ENCODE measurements at places on chromosomes 7 and 10.

- DNase-seq, result peak; percentile 76
Observed at GRCh38 chr10:6254201-6254600, 51.5 kb downstream of the PFKFB3 start.

- no peak for DNase-seq
Observed at GRCh38 chr10:64528294-64529002, 1007.2 kb downstream of the REEP3 start.

GRCh38 chr10:21174715-21175495, 277.8 kb upstream of the NEBL start:
- no peak for DNase-seq

DNA sequence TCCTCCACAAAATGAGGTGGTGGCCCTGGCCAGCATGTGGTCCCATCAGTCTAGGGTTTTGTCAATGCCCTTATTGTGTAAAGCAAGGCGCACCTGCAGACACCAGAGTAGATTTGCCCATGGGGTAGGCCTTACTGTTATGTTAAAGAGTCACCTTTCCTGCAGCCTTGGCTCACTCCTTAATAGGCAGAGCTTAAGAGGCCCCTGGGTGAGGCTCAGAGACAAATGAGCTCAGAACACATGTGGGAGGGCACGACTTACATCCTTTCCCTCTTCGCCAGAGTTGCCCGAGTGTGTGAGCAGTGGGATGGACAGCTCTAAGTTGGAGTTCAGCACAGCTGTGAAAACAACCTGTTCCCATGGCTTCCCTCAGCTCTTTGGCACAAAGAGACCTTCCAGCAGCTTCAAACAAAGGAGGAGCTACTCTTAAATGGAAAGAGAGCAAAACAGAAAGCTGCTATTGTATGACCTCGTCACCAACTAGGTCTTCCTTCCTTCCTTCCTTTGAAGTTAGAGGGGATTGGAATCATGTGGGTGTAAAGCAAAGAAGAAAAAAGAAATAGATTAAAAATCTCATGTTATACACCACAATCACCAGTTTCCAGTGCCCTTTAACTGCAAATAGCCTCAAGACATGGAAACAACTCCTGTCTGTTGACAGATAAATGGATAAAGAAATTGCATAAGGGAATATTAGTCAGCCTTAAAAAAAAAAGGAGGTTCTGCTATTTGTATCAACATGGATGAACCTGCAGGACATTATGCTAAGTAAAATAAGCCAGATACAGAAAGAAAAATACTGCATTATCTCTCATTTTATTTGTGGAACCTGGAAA, 11.9 kb upstream of the XPNPEP1 start:
- no peak for DNase-seq

GRCh38 chr7:133650069-133650468, 397.2 kb downstream of the EXOC4 start:
- DNase-seq, result no peak

- DNase-seq, result peak; percentile 66
Observed at GRCh38 chr10:121942749-121943416, 15.1 kb upstream of the ATE1 start.

DNA sequence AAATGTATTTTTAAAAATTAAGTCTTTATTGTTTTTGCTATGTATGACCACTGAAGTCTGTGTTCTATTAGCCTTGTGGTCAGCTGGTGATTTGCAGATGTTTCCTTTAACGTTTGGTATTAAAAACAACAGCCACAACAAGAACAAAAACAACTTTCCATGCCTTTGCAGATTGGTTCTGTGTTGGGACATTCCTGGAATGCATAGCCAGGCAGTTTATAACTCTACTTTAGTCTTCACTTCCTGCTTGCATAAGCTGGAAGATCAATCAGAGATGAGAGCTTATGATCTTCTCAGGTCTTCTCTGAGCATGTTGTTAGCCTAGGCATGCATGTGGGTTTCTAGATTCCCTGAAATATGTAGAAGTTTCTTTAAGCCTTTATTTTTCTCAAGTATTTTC, 58.9 kb upstream of the SEMA3C start:
- DNase-seq, result no peak

- no peak for DNase-seq
Observed at GRCh38 chr10:62491597-62491996, 117.4 kb downstream of the ZNF365 start.

DNA sequence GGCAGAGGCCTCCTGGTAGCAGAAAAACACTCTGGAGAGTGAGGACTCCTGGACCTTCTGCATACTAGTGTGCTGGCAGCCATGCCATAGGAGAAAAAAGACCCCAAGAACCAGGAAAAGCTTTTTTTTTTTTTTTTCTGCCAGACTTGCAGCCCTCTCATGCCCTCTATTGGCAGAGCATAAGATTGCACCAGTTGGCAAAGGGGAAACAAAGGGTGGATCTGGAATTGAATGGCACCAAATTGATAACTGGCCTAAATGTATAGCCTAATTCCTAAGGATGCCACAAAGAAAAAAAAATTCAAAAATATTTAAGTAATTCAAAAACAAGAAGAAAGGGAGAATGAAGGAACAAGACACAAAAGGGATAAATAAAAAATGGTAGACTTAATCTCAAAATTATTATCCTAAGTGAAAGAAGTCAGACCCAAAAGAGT, 112.5 kb upstream of the GHITM start:
- DNase-seq, result peak; percentile 22

DNA sequence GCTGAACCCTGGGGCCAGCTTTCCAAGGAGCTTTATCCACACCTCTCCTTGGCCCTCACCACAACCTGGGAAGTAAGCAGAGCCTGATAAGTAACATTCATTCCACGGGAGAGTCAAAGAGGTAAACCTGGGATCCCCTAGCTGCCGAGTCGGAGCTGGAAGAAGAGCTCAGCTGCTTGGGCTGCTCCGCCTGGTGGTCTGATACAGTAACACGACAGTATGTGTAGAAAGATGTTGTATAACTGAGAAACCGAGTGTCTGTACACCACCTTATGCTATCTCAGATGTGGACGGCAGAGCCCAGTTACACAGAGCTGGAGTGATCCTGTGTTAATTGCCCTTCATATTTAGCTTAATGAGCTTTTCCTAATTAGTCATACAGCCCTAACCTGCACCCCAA, 151.3 kb upstream of the KMT2E start:
- no peak for DNase-seq

GRCh38 chr10:127976286-127976685, 69.4 kb downstream of the PTPRE start:
- DNase-seq, result peak; percentile 55

GRCh38 chr7:69837387-69838068, 239.3 kb downstream of the AUTS2 start:
- DNase-seq, result no peak

GRCh38 chr10:121448766-121449421, 149.3 kb downstream of the FGFR2 start:
- DNase-seq, result no peak

DNA sequence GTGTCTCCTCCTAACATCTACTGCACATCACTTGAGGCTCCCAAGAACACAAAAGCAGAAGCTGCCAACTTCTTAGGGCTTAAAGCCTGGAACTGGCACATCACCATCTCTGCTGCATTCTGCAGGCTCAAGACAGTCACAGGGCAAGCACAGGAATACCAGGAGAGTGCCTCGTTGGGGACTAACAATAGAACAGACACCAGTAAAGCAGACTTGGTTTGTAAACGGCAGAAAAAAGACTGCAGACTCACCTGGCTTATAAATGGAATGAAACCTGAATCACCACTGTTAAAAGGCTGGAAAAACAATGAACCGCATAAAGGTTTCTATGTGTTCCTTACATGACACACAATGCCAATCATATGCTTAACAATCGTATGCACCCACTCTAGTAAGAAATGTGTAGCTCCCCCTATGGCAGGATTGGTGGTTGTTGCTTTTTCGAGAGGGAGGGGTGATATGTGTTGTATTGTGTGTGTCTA, 12.8 kb downstream of the RHEB start:
- DNase-seq, result no peak

- DNase-seq, result no peak
Observed at GRCh38 chr10:6283655-6284054, 80.9 kb downstream of the PFKFB3 start.

GRCh38 chr7:117944886-117945285, 71.6 kb upstream of the CTTNBP2 start:
- no peak for DNase-seq

GRCh38 chr7:151452680-151453325, 12.9 kb upstream of the CRYGN start:
- no peak for DNase-seq

- DNase-seq, result no peak
Observed at GRCh38 chr10:14456218-14456869, 125.6 kb upstream of the FRMD4A start.

DNA sequence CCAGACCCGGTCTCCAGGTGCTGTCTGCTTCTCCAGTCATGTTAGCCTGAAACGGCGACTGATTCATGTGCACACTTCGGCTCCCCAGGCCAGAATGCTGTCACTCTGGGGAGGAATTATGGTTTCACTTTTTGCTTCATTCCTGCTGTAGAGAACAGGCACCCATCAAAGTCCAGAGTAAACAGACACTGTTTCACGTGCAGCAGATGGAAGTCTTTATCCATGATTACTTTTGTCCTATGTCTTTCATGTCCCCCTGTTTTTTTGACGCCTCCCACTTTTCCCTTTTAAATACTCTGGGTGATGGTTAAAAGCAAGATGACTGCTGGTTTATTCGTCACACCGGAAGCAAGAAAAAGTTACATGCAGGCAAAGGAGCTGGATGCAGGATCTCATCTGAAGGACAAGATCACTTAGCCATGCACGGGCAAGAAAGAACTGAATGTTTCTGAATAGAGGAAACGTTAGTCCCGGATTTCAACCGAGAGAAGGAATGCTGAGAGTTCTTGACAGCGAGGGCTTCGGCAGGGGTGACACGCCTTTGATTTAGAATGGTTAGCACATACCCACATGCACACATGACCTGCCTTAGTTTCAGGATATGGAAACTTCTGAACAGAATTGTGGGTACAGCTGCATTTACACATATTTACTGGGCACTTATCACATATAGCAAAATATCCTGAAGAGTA, 250.0 kb upstream of the KLF6 start:
- DNase-seq, result peak; percentile 35

DNA sequence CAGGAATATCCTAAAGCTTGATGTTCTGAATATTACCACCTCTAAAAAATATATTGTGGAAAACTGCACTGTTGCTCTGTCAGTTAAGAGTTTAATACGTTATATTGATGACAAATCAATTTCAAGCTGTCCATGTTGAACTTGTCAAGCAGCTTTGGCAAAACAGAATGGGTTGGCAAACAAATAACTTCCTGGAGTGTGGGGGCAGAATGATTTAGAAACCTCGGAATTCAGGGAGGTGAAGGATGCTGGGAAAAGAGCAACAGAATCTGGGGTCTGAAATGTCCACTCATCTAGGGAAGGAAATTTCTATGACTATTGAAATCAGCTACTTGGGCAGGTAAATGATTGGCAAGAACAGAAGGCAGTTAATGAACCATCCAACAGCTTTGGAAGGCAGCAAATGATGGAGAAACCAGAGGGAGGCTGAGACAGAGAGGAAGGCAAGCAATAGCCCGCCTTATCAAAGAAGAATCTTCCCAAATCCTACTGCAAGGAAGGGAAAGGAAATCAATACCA, 95.1 kb upstream of the PALS2 start:
- DNase-seq, result no peak

GRCh38 chr7:64307254-64308015, 6.3 kb upstream of the ZNF736 start:
- DNase-seq, result peak; percentile 90

DNA sequence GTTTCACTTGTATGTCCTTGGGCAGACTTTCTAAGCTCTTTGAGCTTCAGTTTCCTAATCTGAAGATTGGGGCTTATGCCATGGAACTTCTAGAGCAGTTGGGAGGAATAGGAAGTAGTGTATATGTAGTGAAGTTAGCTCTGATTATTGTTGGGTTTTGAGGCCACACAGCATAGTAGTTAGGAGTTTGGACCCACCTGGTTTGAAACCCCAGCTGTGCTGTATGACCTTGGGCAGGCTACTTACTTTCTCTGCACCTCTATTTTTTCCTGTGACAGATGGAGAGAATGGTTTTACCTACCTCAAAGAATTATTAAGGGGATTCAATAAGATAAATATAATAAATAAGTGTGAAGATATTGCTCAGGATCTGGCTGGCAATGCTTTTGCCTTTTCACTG, 61.4 kb upstream of the ADRB1 start:
- no peak for DNase-seq

DNA sequence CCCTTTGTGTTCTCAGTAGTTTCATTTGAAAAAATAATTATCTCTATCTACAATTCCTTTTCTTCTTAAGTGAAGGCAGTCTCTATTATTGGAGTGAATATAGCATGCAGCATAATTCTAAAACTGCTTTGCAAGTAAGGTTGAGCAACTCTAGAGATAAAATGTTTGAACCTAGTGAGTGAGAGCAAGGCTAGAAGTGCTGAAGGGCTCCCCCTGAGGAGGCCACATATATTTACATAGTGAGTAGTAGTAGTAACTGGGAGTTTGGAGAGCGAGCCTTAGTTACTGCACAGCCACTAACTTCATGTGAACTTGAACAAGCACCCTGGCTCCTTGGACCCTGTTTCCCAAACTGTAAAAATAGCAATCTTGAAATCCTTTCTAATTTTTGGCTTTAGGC, 141.5 kb upstream of the DKK1 start:
- no peak for DNase-seq

- DNase-seq, result no peak
Observed at GRCh38 chr10:36375107-36375506, 733.0 kb upstream of the FZD8 start.

DNA sequence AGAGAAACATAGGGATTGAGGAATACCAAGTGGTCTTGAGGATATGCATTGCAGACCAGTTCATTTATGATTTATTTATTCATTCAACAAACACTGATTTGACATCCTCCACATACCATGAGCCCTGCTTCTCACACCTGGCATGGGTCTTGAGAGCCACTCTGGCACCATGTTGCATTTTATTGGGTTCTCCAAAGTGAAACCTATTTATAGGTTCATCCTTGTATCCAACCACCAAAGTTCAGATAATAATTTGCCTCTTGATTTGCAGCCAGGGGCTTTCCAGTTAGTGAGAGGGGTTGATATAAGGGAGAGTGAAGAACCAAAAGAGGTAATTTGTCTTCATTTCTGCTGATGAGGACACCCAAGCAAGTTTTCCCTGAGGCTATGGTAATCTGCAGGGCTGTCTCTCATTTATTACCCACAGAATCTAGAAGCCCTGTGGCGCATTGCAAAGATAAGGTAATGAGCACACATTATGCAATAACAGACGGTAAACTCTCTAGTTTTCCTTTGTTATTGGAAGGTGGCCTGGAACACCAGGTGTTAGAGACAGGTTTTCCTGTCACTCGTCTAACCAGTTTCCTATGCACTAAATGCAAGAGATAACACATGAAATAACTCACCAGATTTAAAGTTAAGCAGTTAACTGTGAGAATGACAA, 28.8 kb upstream of the ICA1 start:
- DNase-seq, result no peak

GRCh38 chr10:44780426-44780825, 130.7 kb upstream of the TMEM72 start:
- DNase-seq, result no peak

DNA sequence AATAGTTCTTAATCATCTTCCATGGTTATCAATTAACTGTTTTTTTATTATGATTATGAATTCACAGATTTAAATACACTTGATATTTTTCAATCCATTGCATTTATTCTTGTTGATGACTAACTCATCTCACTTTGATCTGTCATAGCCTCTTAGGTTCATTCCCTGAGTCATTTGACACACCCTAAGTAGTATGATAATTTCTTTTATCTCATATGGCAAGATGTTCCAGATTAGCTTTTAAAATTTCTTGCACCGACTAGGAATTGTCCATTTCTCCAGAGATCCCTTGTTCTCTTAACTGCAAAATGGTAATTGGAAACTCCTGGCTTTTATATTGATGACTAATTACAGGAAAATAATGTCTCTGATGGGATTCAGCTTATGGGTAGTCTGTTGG, 87.6 kb upstream of the CCDC6 start:
- no peak for DNase-seq

Measured in inflammatory macrophage treated with lipopolysaccharide for 1 hour (primary cell).